ENCODE measurements at places on chromosomes 6 and 20.

DNA sequence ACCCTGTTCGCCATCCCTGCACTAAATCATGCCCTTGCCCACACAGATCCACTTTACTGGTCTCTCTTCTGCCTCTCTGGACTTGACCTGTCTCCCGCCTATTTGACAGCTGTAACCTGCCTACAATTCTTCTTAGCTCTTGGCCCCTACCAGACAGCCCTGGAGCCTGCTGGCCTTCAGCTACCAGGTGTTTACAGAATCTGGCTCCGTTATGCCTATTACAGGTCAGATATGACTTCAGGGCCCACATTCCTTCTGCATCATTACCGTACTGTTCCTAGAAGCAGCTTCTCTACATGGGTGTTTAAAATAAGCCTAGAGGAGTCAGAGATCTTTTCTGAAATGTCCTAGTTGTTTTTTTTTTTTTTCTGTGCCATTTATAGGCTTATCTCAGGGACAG lies 45.4 kb upstream of the CCN6 start:
- no peak for DNase-seq

GRCh38 chr6:3382326-3383279 lies 74.2 kb downstream of the SLC22A23 start:
- DNase-seq, result no peak

DNA sequence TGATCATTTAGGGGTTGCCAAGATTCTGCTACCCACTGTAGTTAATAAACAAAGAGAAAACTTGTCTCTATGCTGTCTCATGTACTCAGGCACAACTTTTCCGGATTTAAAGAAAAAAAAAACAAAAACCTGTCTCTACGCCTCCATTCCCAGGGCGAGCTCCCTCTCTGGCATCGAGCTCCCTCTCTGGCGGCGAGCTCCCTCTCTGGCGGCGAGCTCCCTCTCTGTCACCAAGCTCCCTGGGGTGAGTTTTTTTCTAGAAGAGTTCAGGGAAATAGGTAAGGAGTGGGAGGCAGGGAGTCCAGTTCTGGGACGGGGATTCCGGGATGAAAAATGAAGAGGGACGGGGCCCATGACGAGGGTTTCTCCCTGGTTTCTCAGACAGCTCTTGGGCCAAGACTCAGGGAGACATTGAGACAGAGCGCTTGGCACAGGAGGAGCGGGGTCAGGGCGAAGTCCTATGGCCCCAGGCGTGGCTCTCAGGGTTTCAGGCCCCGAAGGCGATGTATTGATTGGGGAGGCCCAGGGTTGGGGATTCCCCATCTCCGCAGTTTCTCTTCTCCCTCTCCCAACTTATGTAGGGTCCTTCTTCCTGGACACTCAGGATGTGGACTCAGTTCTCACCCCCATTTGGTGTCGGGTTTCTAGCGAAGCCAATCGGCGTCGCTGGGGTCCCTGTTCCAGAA lies 16.5 kb upstream of the HLA-A start:
- no peak for DNase-seq

DNA sequence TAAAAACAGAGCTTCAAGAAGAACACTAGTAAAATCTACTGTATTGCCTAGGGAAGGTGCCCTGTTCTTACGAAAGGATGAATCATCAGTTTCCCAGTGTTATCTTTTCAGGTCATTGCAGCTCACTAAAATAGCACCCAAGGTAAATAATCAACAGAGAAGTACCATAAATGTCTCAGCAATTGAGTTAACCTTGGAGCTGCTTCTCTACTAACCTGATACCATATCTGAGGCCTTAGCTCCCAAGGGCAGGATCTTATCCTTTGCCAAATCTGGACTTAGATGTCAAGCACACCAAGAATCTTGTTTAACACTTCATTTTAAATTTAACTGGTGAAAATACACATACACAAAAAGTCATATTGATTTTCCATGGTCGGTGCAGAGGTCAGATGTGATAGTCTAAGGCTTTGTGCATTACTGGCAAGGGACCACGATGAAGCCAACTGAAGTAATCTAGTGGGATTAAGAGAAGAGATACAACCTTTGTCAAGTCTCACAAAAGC lies 81.5 kb downstream of the EDN1 start:
- no peak for DNase-seq

DNA sequence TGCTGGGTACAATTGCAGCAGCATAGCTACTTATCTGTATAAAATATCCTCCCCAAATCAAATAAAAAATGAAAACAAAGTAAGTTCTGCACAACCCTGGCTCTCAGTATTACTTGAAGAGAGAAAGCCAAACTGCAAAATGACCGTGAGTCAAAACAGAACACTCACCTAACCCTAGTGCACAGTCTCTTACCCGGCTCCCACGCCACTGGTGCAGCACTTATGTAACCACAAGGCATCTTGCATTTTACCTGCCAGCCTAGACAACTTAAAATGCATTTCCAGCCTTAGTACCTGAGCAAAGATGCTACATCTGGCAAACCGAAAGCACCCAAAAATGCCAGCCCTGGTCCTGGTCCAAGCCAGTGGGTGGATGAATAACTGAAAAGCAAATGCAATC lies 12.4 kb upstream of the SIRPB1 start:
- no peak for DNase-seq

DNA sequence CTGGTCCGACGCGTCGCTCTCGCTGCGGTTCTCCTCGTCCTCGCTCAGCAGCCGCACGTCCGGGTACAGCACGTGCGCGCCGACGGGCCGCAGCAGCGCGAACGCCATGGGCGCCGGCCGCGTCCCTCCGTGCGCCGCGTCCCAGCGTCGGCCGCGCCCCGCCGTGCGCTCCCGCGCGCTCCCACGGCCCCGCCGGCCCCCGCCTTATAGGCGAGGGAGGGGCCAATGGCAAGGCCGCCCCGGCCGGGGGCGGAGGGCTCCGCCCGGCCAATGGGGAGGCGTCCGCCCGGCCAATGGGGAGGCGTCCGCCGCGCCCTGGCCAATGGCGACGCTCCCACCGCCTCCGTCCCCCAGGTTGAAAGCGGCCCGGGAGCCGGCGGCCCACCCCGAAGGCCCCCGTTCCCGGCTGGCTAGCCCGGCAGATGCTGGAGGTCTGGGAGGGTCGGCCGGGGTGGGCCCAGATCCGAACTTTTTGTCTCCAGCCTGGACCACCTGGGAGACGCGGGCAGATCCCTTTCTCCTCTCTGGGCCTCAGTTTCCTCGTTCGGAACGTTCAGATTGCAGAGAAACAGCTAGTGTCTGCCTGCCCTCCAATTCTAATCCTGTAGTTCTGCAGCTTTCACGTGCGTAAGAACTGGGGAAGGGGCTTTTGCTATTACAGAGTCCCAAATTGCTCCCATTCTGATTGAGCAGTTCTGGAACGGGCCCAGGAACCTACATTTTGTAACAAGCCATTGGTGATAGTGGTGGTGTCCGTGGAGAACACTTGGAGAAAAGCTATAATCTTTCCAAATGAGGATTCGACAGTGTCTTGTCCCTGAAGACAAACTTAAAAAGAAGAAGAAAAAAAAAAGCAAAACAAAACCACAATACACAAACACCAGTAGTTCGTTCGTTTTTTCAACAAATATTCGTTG lies at the start of gene TCF15:
TSS of gene TCF15 (minus strand) at position 180 of the 917 bp plus-strand sequence. CDS start at position 108, 72 bp downstream.
- DNase-seq, result no peak

- no peak for DNase-seq
Measured at GRCh38 chr6:11043378-11043960, 636 bp downstream of the ELOVL2 start.

DNA sequence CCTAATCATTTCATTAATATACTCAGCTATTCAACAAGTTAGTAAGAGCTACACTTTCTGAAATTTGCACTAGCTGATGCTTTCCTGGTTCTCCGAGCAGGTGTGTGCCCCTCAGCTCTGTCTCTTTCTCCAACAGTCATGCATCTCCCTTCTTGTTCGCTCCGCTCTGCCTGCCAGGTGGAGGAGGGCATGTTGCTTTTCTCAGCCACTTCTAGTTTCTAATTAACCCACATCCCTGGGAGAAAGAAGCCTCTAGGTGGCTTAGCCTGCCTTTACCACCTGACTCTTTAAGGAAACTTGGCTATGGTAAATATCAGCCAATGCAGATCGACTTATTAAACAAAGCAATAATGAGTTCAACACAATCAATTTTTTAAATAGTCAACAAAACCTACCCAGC lies 34.2 kb downstream of the LRFN2 start:
- DNase-seq, result no peak
